ENCODE measurements at places on chromosomes 6 and 20. TPM values are rescaled to one million over a fixed set of nuclear protein-coding genes. Genes with fewer than 3 reads are reported as not detected.
A peak's percentile ranks its signal among the peaks of the same experiment; 100 is the strongest.

COL19A1 gene
- 1.6 TPM for total RNA-seq

TGIF2 gene
- 43.5 TPM for total RNA-seq

GNMT gene
- total RNA-seq: 0.39 TPM

MACROD2 gene
- total RNA-seq: 6.7 TPM

OVOL2 gene
- total RNA-seq: 17.5 TPM

OR2B6 gene
- total RNA-seq: not detected

SAMHD1 gene
- 52.6 TPM for total RNA-seq

DNA sequence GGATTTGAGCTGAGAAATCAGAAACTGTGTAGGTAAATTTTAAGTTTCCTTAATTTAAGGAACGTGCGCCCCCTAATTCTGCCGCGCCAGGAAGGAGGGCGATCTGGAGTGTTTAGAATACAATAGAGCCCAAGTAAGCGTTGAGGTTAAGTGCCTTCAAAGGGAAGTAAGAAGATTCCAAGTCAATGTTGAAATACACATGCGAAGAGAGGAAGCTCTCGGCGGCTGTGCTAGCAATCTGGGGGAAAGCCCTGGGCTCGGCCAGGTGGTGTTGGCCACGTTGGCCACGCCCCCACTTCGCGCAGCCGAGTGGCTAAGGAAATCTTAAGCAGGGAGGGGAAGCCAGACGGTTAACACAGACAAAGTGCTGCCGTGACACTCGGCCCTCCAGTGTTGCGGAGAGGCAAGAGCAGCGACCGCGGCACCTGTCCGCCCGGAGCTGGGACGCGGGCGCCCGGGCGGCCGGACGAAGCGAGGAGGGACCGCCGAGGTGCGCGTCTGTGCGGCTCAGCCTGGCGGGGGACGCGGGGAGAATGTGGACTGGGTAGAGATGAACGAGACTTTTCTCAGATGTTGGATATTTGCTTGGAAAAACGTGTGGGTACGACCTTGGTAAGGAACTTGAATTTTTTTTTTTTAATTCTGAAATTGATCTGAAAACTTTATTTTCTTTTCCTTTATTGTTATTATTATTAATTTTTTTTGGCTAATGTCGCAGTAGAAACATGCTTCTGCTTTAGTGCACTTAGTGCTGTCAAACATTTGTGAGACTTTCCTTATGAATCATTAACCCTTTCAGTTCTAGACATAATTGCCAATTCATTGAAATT, at the start of gene PRDM1:
TSS of gene PRDM1 (plus strand) at position 353 of the 830 bp plus-strand sequence. CDS start at position 571, 218 bp downstream.
- H3K36me3 ChIP-seq: no peaks in the 10 kb centered on the region
- H3K4me3 ChIP-seq: peak within 1 kb of the TSS; percentile 96
- DNase-seq: peak; percentile 79
- peaks cover 39% of the 10 kb centered on the region for H3K27me3 ChIP-seq

DNA sequence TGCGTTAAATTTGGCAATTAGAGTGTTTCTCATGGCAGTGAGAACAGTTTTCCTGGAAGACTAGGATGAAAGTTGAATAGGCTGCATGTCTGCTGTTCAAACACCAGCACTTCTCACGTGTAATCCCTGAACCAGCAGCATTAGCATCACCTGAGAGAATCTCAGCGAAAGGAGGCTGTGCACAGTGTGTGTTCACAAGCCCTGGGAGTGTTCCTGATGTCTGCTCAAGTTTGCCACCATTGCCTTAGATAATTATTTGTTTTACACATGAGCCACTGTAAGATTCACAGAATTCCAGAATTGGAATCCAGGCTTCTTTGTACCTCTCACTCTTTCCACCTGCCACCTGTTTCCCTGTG, 117.3 kb downstream of the JARID2 start:
- no peaks in the 10 kb centered on the region for H3K27me3 ChIP-seq
- H3K4me1 ChIP-seq: peaks cover 22% of the 10 kb centered on the region
- H3K4me3 ChIP-seq: no peak overlapping the region
- no peak overlapping the region for H3K27ac ChIP-seq
- peaks cover under 1% of the 10 kb centered on the region for H3K36me3 ChIP-seq

DNA sequence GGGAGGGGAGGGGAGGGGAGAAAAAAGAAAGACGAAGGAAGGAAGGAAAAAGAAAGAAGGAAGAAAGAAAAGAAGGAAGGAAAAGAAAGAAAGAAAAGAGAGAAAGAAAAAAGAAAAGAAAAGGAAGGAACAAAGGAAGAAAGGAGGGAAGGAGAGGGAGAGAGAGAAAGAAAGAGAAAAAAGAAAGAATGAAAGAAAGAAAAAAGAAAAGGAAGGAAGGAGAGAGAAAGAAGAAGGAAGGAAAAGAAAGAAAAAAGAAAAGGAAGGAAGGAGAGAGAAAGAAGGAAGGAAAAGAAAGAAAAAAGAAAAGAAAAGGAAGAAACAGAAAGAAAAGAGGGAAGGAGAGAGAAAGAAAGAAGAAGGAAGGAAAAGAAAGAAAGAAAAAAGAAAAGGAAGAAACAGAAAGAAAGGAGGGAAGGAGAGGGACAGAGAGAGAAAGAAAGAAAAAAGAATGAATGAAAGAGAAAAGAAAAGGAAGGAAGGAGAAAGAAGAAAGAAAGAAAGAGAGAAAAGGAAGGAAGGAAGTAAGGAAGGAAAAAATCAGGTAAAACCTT, 225.3 kb downstream of the TPBG start:
- peaks cover 16% of the 10 kb centered on the region for H3K4me1 ChIP-seq
- H3K4me3 ChIP-seq: no peak overlapping the region
- H3K27me3 ChIP-seq: no peaks in the 10 kb centered on the region
- no peak overlapping the region for H3K27ac ChIP-seq
- no peak for DNase-seq
- no peaks in the 10 kb centered on the region for H3K36me3 ChIP-seq

GRCh38 chr6:106339334-106340029, 13.9 kb upstream of the ATG5 start:
- no peak overlapping the region for H3K4me3 ChIP-seq
- H3K27ac ChIP-seq: no peak overlapping the region
- DNase-seq: no peak
- H3K36me3 ChIP-seq: no peaks in the 10 kb centered on the region
- H3K27me3 ChIP-seq: peaks cover 7% of the 10 kb centered on the region

GRCh38 chr6:162074641-162075275, 652.8 kb downstream of the PRKN start:
- no peaks in the 10 kb centered on the region for H3K36me3 ChIP-seq
- no peaks in the 10 kb centered on the region for H3K27me3 ChIP-seq
- no peak overlapping the region for H3K4me3 ChIP-seq
- H3K4me1 ChIP-seq: no peaks in the 10 kb centered on the region
- DNase-seq: no peak

DNA sequence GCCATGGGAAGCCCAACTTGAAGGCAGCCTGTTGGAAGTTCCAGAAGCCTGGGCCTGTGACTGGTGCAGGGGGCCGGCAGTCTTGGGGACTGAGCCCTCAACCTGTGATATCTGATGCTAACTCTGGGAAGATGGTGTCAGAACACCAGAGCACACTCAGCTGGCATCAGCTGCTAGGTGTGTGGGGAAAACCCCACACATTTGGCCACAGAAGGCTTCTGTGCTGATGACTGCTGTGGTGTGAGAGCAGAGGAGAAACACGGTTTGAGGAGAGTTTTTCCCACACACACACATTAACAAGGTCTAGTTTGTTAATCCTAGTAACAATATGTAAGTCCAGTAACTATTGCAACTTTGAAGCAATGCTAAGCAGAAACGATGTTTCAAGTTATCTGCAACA, 78.0 kb downstream of the PSMB1 start:
- no peaks in the 10 kb centered on the region for H3K27me3 ChIP-seq
- H3K4me3 ChIP-seq: no peak overlapping the region
- no peak overlapping the region for H3K27ac ChIP-seq

- peaks cover 39% of the 10 kb centered on the region for H3K36me3 ChIP-seq
- H3K27ac ChIP-seq: peak overlapping the region; percentile 30
- no peak overlapping the region for H3K4me3 ChIP-seq
- DNase-seq: no peak
Observed at GRCh38 chr20:59022754-59023153, 3.5 kb downstream of the TUBB1 start.

GRCh38 chr6:73129653-73130443, 95.4 kb downstream of the KHDC1L start:
- no peaks in the 10 kb centered on the region for H3K36me3 ChIP-seq
- H3K4me3 ChIP-seq: no peak overlapping the region
- H3K27me3 ChIP-seq: peaks cover 32% of the 10 kb centered on the region
- H3K27ac ChIP-seq: no peak overlapping the region

DNA sequence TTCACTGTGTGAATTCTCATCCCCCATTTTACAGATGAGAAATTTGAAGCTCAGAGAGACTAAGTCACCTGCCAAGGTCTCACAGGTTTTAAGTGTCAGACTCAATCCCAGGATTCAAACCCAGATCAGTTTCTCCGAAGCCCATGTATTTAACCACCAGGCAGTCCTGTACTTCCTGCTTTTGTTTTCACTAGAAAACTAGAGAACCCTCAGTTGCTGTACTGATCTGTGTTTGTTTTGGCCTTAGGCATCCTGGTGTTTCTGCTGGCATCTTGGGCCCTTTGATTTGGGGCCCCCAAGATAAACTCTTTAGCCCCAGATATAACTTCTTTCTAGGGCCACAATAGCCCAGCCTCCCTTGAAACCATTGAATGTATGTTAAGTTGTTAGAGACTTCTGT, 36.5 kb downstream of the PPP1R16B start:
- no peaks in the 10 kb centered on the region for H3K36me3 ChIP-seq
- H3K4me1 ChIP-seq: no peaks in the 10 kb centered on the region
- peaks cover 25% of the 10 kb centered on the region for H3K27me3 ChIP-seq
- DNase-seq: no peak
- no peak overlapping the region for H3K4me3 ChIP-seq
- H3K27ac ChIP-seq: no peak overlapping the region
